T-cell (primary cell): ENCODE measurements at places on chromosomes 2 and 18. TPM values are rescaled to one million over a fixed set of nuclear protein-coding genes. Genes with fewer than 3 reads are reported as not detected.

Gene PIK3C3
- total RNA-seq: 62.2 TPM

Gene TBC1D8
- total RNA-seq: 2.1 TPM

Gene MC2R
- total RNA-seq: not detected

Gene WDSUB1
- total RNA-seq: 5.5 TPM

Gene LRRC30
- total RNA-seq: not detected

Gene FBLN7
- 11.9 TPM for total RNA-seq

Gene ARMC9
- 1.6 TPM for total RNA-seq

Gene REG3A
- not detected for total RNA-seq

Gene RAMP1
- not detected for total RNA-seq

DNA sequence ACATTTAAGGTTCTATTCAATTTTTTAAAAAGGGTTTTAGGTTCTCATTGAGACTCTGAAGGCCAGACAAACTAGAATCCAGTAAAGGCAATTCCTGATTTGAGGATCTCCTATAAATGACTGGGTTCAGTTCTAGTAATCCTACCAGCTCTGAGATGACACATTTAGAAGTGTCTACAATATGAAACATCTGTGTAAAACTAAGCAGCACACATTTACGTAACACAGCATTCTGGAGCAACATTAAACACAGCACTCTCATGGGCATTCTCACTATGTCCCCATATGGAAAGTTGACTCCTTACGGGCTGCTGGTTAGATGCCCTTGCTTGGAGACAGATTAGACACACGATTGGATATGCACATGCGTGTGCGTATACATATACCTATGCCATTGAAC lies 114.4 kb downstream of the ZNF385B start:
- DNase-seq: no peak

GRCh38 chr2:180184506-180184905 lies 177.4 kb upstream of the CWC22 start:
- no peak for DNase-seq

DNA sequence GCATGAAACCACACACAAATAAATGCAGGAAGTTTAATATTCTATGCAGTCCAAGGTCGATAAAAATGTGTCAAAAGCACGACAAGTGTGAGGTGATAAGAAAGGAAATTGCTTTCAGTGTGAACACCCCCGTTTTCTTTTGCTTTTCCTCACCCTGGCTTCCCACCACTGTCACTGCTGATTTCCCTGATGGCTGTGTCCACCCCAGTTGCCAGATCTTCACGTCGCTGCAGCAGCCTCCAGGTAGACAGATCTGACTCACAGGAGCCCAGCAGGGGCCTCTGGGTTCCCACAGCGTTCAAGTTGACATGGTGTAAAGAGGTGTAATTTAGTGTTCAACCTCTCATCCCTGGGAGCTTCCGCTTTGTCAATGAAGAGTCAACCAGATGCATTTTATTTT lies 128.0 kb upstream of the TACR1 start:
- DNase-seq: no peak

DNA sequence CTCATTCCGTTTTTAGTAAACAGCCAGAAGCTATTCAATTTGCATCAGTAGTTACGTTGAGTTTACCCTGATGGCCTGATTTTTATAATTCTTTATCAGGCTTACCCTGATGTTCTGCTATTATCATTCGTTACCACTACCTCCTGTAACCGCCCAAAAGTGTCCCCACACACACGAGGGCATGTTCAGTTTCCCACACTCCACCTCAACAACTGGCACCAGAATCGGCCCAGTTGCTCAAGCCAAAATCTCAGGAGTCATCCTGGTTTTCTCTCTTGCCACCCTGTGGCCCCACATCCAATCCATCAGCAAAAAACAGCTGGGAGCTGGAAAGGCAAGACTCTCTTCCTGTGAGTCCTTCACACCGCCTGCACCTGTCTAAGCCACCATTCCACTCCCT lies 102.9 kb upstream of the RAB6C start:
- DNase-seq: no peak

- no peak for DNase-seq
Observed at GRCh38 chr2:233693963-233694362, 1.3 kb downstream of the UGT1A6 start.

DNA sequence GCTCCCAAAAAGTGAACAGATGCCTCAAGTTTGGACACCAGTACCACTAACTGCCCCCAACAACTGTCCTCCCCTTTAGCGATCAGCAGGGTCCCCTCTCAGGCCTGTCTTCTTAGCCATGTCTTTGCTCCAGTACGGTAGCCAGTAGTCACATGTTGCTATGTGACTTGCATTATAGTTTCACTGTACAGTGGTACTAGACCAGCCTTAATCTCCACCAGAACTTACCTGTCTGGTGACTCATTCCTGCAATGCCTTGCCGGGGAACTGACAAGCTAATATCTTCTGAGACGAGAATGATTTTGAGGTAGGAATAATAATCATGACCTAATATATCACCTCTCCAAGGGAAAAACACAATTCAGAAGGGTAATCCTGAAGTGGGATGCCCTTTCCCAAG lies 23.7 kb downstream of the ACMSD start:
- DNase-seq: no peak

DNA sequence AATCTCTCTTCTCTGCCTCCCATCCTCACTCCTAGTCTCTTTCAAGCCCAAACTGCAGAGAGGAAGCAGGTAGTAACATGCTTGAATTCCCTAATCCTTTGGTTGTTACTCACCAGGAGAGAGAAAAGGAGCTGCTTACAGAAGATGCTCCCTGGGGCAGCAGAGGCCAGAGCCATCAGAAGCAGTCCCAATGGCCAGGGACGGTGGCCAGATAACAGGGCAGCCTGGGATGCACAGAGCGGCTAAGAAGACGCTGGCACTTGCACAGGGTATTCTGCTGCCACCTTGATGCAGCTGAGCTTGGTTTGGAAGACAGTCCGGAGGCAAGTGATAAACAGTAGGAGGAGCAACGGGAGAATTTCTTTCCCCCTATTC lies 250 bp downstream of the DSC1 start:
- DNase-seq: no peak

DNA sequence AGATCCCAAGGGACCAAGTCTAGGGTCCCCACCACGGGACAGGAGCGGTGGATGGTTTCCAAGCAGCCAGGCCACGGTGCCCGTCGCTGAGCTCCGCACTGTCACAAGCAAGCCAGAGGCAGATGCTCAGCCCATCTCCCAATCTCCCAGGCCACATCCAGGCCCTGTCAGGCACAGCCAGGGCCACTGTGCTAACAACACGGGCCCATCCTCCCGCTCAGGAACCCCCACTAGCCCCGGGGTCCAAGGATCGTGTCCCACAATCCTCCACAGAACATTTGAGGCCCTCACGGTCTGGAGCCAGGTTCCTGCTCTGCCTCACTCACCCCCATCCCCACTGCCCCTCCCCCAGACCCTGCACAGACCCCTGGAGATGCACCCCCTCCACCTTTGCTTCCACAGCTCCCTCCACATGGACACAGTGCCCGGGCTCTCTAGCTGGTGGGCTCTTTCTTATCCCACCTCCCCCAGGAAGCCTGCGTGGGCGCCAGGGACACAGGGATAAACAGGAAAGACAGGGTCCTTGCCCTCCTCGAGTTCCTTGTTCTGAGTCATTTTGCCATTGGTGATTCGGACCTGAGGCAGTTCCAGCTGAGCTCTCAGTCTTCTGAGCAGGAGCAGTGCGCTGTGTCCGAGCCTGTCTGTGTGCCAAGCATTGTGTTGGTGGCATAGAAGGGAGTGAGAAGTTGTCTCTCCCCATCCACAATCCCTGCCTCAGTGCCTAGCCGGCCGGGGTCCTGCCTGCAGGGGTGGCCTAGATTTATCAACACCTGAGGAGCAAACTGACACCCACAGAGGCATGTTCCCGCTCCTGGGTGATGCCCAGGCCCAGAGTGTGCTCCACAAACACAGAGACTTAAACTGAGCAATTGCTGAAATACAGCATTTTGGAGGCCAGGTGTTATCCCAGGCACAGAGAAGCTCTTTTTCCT lies 7.0 kb downstream of the CROCC2 start:
- DNase-seq: no peak

- DNase-seq: no peak
Observed at GRCh38 chr2:30591186-30591585, 144.1 kb downstream of the LCLAT1 start.

GRCh38 chr18:7575465-7576028 lies 8.4 kb downstream of the PTPRM start:
- no peak for DNase-seq

DNA sequence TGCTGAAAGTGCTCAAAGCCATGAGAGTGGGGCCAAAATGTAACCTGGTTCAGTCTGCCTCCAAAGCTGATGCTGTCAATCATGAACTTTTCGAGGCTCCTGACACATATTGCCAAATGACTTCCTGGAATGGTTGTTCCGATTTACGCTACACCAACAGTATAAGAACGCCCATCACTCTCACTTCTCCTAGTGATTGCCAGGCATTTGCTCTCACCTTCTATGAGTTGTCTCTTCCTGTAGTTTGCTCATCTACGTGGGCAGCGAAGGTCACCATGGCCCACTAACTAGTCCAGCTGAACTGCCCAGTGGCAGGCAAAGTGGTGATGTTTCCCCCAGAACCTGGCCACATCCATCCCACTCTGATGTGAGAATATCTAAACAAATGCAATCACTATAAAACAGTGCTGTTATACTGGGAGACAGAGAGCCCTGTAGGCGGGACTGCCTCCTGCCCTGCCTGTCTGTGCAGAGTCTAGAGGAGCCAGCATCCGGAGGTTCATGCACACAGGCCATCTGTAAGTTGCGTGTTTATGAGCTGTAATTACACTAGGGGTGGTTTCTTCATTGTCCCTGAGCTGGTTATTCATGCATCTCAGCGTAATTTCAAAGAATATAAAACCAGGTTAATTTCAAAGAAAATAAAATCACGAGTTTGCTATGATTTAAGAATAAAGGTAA lies 8.8 kb upstream of the CABLES1 start:
- no peak for DNase-seq

GRCh38 chr2:70890469-70891065 lies 45.1 kb upstream of the ATP6V1B1 start:
- DNase-seq: no peak

DNA sequence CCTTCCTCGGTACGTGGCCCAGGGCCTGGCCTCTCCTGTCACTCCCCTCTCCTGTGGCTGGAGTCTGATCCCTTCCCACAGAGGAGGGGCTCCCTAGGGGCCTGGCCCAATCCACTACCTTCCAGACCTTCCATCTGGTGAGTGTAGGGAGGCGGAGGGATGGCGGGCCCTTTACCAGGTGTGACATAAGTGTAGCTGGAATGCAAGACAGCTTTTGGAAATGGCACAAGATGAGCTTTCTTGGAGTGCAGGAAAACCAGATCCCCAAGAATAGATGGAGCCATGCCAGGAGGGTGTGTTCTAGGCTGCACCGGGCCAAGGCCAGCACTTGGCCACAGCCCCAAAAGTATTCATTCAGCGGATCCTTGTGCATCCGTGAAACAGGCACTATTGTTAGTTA lies 30.1 kb downstream of the IGFBP5 start:
- DNase-seq: no peak

- no peak for DNase-seq
Observed at GRCh38 chr2:219560037-219560892, 11.1 kb downstream of the OBSL1 start.

GRCh38 chr18:50825621-50826020 lies 5.8 kb upstream of the MRO start:
- no peak for DNase-seq

DNA sequence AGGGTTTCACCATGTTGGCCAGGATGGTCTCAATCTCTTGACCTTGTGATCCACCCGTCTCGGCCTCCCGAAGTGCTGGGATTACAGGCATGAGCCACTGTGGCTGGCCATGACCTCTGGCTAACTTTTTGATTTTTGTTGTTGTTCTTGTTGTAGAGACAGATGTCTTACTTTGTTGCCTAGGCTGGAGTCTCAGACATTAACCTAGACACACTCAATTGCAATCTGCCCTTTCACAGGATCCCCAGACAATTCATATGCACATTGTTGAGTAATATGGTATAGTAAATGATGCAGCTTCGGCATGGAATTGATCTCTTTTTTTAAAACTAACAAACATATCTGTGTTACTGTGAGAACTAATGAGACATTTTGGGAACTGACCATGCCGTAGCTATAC lies 130.5 kb upstream of the CCDC195 start:
- no peak for DNase-seq

- DNase-seq: no peak
Observed at GRCh38 chr2:23669413-23670244, 257.3 kb downstream of the ATAD2B start.

DNA sequence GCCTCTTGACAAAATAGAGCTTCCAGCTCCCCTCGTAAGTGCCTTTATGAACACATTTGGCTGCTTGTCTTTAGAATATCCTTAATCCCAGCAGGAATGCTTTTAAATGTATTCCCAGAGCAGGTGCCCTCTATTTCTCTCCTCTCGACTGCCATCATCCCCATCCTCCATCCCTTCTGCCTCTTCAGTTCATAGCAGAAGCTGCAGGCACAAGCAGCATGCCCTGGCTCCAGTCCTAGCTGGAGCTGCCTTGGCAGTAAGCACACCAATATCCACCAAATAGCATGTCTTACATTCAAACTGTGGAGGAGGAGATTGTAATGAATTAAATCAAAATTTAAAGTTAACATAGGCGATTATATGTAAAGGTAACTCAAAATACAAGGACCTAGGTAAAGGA lies 891.3 kb upstream of the SLC39A10 start:
- no peak for DNase-seq

DNA sequence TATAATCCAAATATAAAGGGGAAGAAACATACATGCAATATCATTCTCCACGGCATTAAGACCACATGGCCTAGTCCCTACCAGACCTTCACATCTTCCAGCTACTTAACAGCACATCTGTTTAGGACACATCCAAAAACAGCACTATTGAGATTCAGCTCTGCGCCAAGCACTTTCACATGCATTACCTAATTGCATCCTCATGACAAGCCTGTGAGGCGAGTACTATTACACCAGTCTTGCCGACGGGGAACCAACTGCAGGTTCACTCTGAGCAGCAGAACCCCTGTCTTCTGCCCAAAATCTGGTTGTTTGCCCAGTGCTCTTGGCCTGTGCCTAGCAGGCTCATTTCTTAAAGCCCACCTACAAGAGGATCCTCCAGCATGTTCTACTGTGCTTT lies 66.7 kb downstream of the AAK1 start:
- no peak for DNase-seq

DNA sequence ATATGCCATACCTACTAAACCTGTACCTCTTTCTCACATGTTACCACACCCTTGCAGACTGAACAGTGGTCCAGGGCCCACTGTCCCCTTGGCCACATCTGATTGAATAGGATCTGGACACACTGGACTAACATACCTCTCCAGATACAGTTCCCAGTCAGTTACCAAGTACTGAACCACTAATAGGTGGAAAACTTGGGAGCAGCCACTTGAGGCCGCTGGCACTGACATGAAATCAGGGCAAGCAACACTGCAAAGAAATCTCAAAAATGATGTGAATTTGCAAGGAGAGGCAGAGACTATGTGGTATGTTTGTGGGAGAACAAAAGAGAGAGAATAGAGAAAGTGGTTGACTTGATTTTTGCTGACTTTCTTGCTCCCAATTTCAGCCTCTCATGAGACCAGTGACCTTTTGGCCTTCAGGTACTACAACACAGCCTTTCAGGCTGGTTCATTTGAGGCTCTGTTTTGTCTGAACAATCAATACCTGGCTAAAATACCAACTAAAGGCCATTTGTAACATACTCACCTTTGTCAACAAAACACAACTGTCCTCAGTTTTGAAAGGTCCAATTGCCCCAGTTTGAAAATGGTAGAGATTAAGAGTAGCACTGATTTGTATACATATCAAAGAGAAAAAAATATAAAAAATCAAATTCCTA lies 7.8 kb downstream of the GRB14 start:
- DNase-seq: no peak
